ENCODE measurements at places on chromosomes 3 and 15.

DNA sequence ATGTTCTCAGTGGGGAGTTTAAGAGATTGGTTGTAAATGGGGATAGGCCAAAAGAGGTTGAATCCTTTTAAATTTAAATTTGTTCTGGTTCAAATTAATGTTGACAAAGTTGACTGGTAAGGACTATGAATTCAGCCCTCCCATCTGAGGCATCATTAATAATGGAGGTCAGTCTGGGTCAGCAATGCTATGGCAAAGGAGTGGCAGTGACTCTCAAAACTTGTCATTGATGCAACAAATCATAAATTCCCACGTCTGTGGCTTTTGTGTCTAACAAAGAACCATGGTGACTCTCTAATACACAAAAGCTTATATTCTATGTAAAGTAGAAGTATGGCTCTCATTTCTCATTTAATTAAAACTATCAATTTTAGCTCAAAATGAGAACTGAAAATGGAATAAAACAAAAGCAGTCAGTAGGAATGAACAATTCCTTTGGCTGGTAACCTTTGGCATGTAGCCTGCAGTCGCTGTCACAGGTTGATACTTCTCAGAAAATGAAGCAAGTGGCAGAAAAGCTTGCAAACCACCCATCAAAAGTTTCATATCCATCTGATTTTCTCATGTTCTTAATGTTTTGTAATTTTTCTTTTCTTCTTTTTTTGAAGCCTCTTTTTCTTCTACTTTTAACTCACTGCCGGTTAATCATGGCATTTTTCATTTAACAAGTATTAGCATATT lies 12.2 kb upstream of the ZBED2 start:
- no peak for DNase-seq

- DNase-seq = no peak
Observed at GRCh38 chr15:40064231-40064894, 25.4 kb upstream of the SRP14 start.

GRCh38 chr3:152060701-152061100 lies 187.3 kb downstream of the SUCNR1 start:
- no peak for DNase-seq

GRCh38 chr15:42444415-42445063 lies 46.4 kb downstream of the ZNF106 start:
- no peak for DNase-seq

DNA sequence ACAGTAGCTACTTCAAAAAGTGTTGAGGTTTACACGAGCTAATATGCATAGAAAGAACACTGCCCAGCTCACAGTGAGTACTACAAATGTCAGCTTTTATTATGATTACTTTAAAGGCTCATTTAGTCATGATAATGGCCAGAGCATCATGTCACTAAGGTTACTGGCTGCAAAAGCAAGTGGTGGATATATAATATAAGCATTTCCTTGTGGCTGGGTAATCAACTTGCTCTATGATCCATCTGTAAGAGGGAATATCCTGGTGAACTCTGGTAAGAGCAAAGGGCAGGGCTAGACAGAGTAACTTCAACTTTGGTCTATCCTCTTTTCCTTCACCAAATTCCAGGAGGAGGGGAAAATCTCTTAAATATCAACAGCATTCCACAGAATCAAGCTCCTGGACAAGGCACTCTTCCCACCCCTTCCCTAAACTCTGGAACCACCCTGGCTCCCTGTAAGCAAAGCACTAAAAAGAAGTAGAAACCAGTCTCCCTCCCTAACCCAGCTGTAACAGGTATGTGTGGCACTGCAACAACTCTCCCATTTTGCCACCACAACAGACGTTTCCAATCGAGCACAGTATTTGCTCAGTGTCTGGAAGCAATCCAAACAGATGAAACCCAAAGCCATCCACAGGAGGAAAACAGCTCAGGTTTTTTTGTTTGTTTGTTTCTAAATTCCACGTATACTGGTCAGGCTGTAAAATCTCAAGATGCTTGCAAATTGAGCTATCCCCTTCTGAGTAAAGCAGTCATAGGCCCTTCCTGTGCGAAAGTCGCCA lies 13.4 kb downstream of the B4GALT4 start:
- no peak for DNase-seq

DNA sequence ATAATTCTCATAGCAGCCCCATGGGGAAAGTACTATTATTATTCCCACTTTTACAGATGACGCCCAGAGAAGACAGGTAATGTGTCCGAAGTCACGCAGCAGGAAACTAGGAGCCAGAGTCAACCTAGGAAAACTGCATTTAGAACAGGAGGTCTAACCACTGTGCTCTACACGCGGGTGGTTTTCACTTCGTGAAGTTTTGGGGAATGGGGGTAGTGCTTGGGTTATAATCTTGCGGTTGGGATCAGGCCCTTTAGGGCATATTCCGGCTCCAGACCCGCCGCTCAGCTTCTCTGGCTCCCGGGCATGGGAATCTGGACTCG lies 5.2 kb downstream of the TPM1 start:
- DNase-seq = no peak

GRCh38 chr3:127275287-127275781 lies 12.5 kb downstream of the PRR20G start:
- DNase-seq = no peak

- DNase-seq = no peak
Observed at GRCh38 chr3:141722081-141722480, 16.0 kb upstream of the RNF7 start.

GRCh38 chr3:118244761-118245160 lies 789.9 kb downstream of the IGSF11 start:
- DNase-seq = no peak

- DNase-seq = no peak
Observed at GRCh38 chr3:9098716-9099675, 135.7 kb upstream of the RAD18 start.

DNA sequence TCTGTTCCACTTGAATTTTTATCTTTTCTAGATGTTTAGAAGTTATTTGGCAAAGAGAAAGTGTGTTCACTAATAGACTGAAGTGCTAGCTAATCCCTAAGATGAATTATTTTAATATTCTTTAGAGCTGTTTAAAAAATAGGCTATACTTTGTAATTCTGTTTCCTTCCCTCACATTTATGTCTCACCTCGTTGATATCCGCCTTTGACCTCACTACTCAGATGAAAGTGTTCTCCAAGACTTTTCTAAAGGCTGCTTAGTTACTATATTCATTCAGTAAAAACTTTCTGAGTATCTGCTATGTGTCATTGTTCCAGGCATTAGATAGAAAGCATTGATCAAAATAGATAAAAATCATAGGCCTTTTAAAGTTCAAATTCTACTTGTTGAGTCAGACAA lies 38.3 kb downstream of the HMG20A start:
- DNase-seq = no peak

DNA sequence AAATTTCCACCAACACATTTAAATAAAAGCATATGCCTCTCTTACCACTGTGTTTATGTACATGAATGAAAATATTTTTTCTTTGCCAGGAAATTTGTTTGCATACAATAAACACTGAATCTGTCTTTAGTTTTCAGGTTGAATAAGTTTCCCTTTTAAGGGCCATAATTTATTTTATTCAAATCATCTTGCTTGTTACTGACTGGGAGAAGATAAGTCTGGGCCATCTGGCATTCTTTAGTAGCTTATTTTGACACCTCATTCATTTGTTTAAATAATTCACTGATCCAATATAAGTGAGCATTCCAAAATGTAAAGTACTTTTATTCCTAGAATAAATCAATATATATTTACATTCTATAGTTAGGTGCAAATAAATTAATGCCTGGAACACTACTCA lies 1001.3 kb downstream of the PLOD2 start:
- no peak for DNase-seq

DNA sequence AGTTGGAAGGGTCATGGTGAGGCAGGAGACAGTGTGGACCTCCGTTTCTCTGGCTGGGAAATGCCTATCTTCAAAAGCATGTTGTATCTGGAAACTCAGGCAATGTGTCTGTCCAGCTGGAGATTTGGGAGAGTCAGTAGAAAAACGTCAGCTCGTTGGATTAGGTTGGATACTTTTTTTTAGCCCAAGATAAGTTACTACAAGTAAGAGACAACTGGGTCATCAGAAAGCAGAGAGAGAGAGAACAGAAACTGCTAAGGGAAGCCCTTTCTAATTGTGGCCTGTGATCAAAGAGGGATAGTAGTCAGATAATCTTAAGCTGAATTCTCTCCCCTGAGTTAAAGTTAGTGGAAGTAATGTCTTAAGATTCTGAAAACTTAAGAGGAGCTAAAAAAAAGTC lies 78.9 kb upstream of the ZNF280D start:
- no peak for DNase-seq
